ENCODE measurements at places on chromosomes 1 and 21.

- DNase-seq: no peak
Observed at GRCh38 chr1:110675060-110675791, 486 bp upstream of the KCNA3 start.

DNA sequence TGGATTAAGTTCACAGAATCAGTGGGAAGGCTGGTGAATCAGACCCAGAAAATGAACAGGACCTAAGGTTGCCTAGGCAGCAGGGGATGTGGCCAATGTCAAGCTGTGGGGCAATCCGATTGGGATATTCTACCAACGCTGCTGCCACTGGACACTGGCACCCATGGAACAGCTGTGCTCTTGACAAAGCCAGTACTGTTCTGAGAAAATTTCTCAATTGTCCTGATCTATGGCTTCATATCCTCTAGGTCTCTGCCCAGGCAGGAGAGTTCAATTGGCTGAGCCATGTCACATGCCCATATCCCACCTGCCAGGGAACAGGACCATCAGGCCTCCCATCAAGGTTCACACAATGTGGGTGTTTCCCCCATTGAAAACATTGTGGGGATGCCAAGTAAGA, 6.2 kb downstream of the TACSTD2 start:
- DNase-seq: no peak

GRCh38 chr1:160779626-160780397, 16.2 kb upstream of the LY9 start:
- DNase-seq: peak; percentile 50

- DNase-seq: peak; percentile 85
Observed at GRCh38 chr1:116151739-116152576, 40.8 kb downstream of the MAB21L3 start.

- DNase-seq: no peak
Observed at GRCh38 chr1:171158096-171158495, 27.0 kb upstream of the FMO2 start.

DNA sequence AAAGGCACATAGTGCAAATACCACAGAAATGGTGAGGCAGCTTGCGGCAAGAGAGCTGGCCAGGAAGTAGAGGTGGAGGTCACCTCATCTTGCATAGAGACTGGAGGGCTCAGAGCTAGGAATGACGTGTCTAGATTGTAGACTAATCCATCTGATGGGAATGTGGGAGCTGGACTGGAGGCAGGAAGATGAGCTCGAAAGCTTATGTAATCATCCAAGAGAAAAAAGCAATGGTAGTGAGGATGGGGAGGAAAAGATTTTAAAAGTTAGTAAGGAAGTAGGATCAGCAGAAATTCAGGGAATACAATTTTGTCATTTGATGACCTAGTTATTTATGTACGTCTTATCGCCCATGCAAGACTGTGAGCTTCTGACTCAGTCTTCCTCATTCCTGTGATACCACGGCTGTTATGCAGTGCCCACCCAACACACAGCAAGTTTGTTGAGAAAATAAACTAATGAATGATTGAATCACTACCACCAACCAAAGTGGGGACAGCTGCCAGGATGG, 123.9 kb downstream of the RRAGC start:
- DNase-seq: no peak

- no peak for DNase-seq
Observed at GRCh38 chr1:231040800-231041718, 1.0 kb upstream of the FAM89A start.

DNA sequence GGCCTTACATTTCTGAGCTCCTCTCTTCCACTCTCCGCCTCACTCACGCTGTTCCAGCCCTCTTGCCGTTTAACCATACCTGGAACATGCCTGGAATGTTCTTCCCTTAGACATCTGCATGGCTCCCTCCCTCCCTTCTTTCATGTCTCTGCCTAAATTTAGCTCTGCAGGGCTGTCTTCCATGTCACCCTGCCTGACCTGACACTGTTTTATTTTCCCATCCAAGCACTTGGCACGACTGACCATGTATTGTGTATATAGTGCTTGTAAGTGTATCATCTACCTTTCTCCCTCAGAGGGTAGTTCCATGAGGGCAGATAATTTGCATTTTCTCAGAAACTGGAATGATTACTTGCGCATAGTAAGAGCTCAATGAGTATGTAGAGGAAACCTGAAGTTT, 47.3 kb downstream of the ST6GALNAC3 start:
- DNase-seq: no peak

GRCh38 chr1:42133809-42134526, 19.2 kb upstream of the GUCA2B start:
- DNase-seq: no peak

DNA sequence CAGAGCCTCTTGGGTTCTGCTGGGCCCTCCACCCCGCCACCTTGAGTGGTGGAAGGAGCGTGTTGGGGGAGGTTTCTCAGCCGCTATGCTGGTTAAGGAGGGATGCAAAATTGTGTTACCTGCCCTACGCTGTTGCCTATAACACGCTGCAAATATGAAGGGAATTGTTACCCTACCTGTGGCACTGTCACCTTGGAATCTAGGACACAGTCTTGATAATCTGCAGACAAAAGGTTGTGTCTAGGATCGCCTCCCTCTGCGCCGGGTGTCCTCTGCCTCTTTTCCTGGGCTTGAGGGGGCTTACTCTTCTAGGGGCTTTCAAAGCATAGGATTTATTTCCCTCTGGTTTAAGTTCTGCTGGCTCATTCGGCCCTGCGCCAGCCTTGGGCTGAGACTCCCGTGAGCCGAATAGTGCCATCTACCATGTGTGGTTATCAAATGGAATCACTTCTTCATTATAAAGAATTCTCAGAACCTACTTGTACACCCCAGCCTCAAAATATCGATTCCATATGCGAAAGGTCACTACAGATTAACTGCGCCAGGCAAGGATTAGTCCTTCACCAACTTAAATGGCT, 697 bp downstream of the SLC22A15 start:
- DNase-seq: no peak

DNA sequence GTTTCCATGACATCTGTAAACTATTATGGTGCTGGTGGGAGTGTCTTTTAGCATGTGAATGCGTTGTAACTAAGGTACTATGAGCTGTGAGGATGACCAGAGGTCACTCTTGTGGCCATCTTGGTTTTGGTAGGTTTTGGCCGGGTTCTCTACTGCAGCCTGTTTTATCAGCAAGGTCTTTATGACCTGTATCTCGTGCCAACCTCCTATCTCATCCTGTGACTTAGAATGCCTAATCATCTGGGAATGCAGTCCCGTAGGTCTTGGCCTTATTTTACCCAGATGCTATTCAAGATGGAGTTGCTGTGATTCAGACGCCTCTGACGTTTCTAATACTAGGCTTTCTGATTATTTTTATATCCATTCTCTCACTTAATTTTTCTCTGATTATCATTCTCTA, 9.4 kb downstream of the NCAM2 start:
- no peak for DNase-seq

GRCh38 chr1:25573591-25573930, 30.2 kb downstream of the LDLRAP1 start:
- DNase-seq: no peak

- no peak for DNase-seq
Observed at GRCh38 chr1:52511439-52511838, 41.5 kb downstream of the TUT4 start.

- peak; percentile 30 for DNase-seq
Observed at GRCh38 chr1:116380499-116381242, 7.6 kb downstream of the ATP1A1 start.

- DNase-seq: no peak
Observed at GRCh38 chr1:68704800-68705443, 208.0 kb upstream of the DEPDC1 start.

DNA sequence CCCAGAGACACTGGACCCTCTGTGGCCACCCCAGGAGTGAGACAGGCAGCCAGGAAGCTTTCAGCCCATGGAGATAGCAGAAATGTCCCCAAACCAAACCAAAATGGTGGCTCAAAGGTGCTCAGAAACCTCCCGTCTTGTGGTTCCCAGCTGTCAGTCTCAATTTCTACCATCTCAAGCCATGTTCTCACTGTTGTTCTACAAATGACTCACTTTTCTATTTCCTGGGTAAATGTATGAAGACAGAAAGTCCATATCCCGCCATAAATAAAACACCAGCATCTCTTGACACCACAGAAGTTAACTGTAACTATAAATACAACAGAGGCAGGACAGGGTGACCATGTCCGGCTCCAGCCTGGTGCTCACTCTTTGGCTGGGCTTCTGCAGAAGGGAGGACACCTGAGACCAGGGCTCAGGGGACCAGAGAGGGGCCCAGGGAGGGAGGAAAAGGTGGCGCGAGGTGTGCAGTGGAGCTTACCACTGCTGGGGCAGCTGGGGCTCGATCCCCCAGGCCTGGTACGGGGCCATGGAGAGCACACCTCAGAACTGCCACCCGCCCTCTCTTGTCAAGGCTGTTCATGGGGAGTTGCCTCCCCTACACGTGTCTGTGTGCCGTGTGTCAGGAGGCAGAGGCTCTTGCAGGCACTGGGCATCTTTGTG, 43.6 kb downstream of the EPHB2 start:
- no peak for DNase-seq

DNA sequence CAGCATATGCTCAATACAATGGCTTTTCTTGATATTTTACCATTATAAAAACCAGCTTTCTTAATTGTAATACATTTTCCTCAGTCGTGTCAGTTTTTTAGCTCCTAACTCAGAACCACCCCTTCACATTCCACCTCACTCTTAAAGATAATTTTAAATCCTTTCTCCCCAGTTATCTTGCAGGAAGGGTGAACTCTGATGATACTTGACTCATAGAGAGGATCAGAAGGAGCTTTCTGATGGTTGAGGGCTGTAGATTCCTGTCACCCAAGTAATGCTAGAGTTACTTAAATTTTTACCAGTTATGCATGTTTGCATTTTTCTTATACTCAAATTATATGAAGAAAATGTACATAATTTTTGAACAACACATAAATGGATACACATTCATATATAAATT, 233.7 kb downstream of the NCAM2 start:
- no peak for DNase-seq

- DNase-seq: no peak
Observed at GRCh38 chr1:23645338-23645737, 46.3 kb upstream of the RPL11 start.

DNA sequence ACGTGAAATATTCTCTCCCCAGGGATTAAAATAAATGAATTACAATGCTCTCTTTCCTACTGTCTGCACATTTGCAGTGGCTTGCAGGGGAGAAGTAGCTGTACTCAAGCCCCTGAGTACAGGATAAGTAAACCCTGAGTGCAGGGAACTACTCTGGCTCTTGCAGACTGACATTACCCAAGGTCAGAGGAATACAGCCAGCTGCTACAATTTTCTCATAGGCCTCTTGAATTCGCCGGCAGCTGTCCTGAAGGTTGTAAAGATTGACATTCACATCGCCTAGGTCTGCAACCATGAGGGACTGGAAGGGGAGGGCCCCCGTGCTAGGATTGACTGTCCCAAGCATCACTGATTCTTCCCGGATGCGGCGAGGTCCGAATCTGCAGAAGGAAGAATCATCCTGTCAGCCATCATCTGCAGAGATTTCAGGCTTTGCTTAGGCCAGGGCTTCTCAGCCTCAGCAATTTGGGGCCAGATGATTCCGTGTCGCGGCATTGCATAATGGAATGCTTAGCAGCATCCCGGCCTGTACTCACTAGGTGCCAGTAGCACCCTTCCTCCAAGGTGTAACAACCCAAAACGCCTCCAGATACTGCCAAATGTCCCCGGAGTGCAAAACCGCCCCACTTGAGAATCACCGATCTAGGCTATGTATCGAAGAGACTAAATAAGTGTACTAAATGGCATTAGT, 1.7 kb downstream of the AGMAT start:
- no peak for DNase-seq

GRCh38 chr1:218964471-218965185, 209.1 kb upstream of the LYPLAL1 start:
- no peak for DNase-seq

DNA sequence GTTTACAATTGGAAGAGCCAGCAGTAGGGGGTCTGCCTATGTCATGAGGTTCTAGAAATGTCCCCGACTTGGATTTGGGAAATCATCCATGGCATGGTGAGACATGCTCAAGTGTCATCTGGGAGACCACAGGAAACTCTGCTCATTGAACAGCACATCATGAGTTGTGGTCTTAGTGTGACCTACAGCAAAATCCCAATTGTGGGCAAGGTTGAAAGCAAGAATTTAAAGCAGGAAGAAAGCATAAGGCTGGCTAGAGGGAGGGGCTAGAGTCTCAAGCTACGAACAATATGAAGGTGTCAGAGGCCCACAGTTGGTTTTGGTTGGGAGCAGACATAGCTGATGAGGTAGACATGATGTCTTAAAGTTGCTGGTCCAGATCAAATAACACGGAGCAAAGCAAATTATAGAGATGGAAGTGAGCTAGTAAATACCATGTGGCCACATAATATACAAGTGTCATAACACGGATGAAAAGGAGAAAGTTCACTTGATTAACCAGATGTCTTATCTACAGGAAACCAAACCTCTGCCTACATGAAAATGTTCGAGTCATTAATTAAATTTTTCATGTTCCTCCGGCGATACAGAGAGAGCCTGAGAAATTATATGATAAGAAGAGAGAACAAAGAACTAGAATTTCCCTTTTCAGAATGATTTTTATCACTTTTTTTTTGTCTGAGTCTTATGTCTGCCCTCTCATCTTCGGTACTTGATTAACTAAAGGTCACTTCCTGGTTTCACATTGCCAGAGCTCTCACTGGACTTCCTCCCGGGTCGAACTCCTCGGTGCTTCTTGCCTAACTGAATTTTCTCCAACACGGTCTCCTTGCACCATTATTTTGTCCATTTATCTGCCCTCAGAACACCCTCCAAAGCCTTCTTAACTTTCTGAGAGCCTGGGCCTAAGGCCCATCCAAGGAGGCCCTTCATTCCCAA, 67.5 kb upstream of the DUSP10 start:
- DNase-seq: no peak

DNA sequence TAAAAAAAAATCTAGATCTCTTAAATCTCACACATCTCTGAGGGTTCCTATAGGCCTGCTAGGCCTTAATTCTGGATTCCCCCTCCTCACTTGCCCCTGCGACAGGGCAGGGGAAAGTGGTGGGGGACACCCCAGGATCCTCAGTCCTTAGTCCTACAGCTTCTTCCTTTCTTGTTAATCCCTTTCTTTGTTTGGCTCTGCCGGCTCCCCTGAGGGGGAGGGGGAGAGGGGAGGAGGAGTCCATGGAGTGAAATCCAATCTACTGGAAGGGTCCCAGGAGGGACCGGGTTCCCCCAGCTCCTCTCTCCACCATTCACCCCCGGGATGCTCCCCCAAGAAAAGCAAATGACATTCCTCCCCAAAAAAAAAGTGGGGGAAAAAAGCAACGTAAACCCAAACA, 8.5 kb downstream of the MEX3A start:
- DNase-seq: no peak

DNA sequence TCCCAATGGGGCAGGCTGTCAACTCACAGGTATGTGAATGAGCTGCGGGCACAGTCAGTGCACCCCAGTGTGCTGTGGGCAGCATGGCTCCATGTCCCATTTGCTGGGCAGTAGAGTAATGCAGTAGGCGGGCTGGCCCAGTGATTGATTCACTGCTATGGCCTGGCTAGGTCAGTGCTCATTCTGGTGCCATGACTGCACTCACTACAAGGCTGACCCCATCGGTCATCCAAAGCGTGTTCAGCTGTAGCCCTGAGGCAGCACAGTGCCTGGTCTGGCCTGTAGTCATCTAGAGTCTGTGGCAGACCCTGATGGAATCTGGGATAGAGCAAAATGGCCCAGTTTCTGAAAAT, 7.4 kb downstream of the HYI start:
- DNase-seq: no peak
